ENCODE measurements at places on chromosomes 2 and 18. TPM values are rescaled to one million over a fixed set of nuclear protein-coding genes. Genes with fewer than 3 reads are reported as not detected.

- DNase-seq, result no peak
Measured at GRCh38 chr2:64914735-64915509, 74.3 kb upstream of the SLC1A4 start.

DNA sequence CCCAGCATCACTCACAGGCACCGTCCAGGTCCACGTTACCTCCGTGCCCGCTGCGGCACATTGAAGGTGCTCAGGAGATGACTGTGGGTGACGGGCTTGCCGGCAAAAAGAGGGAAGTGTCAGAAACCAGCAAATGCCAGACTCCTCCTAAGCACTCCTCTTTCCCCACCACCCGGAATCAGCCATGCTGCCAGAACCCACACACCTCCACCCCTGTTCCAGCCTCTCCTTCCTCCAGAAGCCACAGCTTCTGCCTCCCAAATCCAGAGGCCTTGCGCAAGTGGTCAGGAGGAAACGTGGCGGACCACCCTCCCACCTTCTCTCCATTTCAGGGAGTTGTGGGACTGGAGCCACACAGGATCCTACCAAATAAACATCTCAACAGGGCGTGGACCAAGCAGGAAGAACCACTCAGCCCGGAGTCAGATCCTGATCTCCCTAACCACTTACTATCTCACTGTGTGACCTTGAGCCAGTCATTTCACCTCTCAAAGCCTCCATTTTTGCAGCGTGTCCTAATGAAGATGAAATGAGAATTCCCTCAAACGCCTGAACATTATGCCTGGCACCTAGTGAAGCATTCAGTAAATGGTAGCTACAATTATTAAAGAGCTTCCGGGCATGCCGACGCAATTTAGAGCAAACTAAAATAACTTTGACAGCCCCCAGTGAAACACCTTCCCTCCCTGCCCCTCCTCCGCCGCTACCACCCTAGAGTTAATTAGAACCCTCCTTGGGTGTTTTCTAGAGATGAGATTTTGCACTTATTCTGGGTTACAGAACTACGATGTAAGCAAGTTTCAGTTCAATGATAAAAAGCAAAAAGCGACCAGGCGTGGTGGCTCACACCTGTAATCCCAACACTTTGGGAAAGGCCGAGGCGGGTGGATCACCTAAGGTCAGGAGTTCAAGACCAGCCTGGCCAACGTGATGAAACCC lies 32.9 kb downstream of the SMAD7 start:
- no peak for DNase-seq

GRCh38 chr2:238868616-238869292 lies 20.9 kb downstream of the TWIST2 start:
- no peak for DNase-seq

DNA sequence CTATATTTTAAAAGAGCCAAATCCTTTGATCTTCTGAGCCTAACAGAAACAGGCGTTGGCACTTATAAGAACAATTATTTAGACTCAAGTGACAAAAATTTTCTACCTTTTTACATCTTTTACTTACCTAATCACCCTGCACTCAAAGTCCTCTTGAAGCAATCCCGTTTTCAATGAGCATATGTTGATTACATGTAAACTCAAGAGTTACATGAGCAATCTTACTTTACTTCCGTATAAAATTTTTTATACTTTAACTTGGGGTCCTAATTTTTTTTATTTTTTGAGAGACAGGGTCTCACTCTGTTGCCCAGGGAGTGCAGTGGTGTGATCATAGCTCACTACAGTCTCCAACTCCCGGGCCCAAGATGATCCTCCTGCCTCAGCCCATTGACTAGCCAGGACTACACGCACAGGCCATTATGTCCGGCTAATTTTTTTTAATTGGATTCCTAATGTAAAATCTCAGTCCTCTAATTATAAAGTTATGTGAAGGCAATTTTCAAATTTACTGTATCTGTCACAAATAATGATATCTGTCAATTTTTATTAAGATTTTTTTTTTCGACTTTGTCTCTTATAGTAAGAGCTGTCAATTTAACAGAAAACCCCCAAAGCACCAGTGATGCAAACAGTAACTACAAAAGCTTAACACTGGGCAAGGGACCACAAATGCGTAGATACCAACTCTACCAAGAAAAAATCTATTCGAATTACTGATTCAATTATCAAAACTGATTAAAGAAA lies 19.1 kb upstream of the STPG4 start:
- no peak for DNase-seq

GRCh38 chr2:205527801-205528200 lies 154.5 kb upstream of the NRP2 start:
- DNase-seq, result no peak

LONRF2 gene
- 5.3 TPM for total RNA-seq

INPP1 gene
- total RNA-seq, result 15.0 TPM

RESP18 gene
- total RNA-seq, result not detected

PAX8 gene
- total RNA-seq, result 0.28 TPM

ZSWIM2 gene
- total RNA-seq, result not detected

SERPINB5 gene
- 0.44 TPM for total RNA-seq

Data from pancreas (tissue), 10 donors.